ENCODE measurements at places on chromosomes 1 and 21. TPM values are rescaled to one million over a fixed set of nuclear protein-coding genes. Genes with fewer than 3 reads are reported as not detected.
A peak's percentile ranks its signal among the peaks of the same experiment; 100 is the strongest.

The BRDT gene
- total RNA-seq: not detected

- peak overlapping the region; percentile 22 for H3K4me3 ChIP-seq
- no peaks in the 10 kb centered on the region for H3K36me3 ChIP-seq
- no peak for DNase-seq
- H3K4me1 ChIP-seq: peaks cover 50% of the 10 kb centered on the region
- H3K27me3 ChIP-seq: no peaks in the 10 kb centered on the region
- no peak overlapping the region for H3K27ac ChIP-seq
Observed at GRCh38 chr1:228794810-228795209, 59.5 kb downstream of the RHOU start.

The PPIAL4G gene
- 0.94 TPM for total RNA-seq

The TOE1 gene
- total RNA-seq: 32.5 TPM

- no peak for DNase-seq
- H3K36me3 ChIP-seq: no peaks in the 10 kb centered on the region
- H3K27ac ChIP-seq: no peak overlapping the region
- H3K4me1 ChIP-seq: no peaks in the 10 kb centered on the region
- H3K4me3 ChIP-seq: no peak overlapping the region
- no peaks in the 10 kb centered on the region for H3K27me3 ChIP-seq
Observed at GRCh38 chr1:231998791-231999190, 372.2 kb downstream of the DISC1 start.

DNA sequence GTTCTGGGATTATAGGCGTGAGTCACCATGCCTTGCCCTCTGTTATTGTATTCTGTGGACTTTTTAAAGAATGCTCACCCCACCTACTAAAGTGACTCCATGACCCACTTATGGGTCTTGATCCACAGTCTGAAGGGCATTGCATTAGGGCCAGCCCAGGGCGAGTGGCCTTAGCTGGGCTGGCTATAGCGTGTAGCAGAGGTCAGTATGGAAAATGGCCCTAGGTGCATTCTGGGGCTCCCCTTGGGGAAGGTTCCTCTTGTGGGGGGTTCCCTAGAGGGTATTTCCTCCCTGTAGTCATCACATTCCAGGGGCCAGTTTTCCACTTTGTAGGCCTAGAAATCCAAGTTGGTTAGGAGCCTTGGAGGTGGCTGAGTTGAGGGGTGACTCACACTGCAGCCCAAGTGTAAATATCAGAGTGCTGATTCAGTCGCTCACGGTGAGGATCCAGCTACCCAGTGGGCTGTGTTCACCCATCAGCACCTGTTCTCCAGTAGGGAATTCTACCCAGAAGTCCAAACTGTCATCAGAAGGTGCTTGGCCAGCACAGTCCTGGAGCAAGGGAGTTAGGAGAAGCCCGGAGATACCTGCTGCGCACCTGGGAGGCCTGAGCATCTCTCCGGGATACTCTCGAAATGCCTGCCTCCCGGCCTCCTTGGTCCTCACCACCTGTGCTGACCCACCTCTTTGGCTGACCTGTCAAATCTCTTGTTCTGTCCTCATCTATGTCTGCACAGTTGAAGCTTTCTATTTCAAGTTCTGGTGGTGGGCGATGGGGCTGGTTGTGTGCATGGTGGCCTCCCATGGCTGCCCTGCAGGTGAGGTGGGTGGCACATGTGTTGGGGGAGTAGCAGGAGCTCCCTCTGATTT is 52.2 kb downstream of the NENF start:
- no peaks in the 10 kb centered on the region for H3K4me1 ChIP-seq
- H3K36me3 ChIP-seq: no peaks in the 10 kb centered on the region
- DNase-seq: no peak
- H3K27ac ChIP-seq: no peak overlapping the region
